AG04450 (cell line): ENCODE measurements at places on chromosomes 3 and 15.

DNA sequence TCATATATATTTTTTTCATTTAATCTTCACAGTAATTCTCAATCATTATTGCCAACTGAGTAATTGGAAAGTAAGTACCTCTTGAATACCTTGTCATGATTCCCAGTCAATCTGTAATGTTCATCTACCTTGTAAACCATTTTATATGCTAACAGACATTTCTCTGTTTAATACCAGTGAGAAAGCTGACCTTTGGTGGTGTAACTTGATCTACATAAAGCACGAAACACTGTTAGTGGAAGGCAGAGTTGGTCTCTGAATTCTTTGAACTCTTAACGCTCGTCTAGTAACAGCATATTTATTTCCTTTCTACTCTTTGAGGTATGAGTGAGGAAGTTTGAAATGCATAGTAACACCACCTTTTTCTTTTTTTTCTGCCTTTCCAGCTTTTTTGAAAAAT lies 59.5 kb downstream of the SLC25A26 start:
- no peak for DNase-seq

- no peak for DNase-seq
These were observed 259.2 kb downstream of the C3orf38 start for GRCh38 chr3:88408935-88409334.

DNA sequence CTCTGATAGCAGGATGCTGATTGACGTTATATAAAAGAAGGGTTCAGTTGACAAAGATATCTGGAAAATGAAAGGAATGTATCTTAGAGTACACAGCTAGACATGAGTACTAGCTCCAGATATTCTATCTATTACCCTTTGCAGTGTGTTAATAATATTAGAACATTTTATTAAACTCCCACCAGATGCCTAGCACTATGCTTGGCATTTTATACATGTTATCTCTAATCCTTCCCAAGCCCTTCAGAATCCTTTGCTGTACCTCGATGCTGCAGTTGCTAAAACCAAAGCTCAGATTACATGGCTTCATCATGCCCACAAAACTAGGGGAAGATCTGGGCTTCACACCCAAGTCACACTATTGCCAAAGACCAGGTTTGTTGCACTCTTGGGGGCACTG lies 350.1 kb upstream of the AZI2 start:
- DNase-seq: no peak

GRCh38 chr3:128597900-128598299 lies 52.7 kb downstream of the RPN1 start:
- no peak for DNase-seq
